HT1080 (cell line): ENCODE measurements at places on chromosomes 5 and 9. TPM values are rescaled to one million over a fixed set of nuclear protein-coding genes. Genes with fewer than 3 reads are reported as not detected.

Gene DBH
- total RNA-seq, result not detected in 2 replicates

DNA sequence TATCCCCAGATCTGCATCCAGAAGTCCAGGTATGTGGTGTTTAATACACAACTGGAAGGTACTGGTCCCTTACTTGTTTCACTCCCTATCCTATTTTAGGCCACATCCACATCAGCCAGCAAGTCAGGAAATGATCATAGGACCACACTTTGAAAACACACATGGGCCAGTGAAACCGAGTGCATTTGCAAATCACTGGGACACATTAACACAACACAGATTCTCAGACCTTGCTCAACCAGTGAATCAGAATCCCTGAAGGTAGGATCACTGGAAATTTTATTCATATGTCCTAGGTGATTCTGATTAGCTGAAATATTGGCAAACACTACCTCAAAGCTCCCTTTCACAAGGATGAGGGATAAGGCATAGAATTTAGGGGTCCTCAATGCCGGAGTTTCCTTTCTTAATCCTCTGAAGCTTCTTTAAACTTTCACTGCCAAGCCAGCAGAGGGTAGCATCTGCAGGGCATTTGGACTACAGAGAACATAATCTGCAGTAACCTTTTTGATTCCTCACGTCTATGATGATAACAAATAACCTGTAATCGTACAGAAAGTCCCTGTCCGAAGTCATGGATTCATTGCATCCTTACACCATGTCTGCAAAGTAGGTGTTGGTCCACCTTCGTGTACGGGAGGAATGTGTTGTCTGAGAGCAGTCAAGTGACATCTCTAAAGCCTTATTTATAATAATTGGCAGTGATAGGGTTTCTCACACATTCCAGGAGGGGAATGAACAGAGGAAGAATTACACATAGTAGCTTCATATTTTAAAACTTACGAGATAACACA, 11.0 kb upstream of the ABLIM3 start:
- peak; percentile 35 for DNase-seq

DNA sequence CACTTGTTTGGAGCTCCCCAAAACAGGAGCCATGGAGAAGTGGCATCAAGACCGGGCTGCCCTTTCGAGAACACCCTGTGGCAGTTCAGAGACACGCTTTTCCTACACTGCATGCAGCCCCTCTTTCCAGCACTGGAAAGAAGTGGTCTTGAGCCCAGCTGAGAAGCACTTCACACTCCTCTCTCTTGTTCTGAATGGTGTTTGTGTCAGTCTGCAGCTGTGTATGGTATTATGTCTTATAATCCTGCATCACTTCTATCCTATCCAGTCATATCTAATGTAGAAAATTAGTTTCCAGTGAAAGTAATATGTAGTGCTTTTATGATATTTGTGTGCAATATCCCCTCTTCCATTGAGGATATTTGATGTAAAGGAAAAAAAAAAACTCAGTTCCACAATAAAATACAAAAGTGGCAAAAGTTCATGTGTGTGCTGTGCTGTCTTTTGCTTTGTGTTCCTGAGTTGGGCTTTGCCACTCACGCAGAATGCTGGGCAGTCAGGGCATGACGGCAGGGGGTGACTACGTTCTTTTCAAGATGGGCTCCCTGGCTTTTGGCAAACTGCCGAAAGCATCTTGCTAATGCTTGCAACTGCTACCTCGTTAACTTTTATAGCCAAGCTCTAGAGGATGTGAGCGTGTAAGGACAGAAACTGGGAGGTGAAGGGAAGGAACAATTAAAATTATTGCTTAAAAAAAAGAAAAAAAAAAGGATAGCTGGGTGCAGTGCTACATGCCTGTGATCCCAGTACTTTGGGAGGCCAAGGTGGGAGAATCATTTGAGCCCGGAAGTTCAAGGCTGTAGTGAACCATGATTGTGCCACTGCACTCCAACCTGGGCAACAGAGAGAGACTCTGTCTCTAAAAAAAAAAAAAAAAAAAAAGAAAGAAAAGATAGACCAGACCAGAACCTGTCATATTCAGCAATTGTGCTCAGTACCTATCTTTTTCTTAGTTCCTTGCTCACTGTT, 102.2 kb downstream of the MAP1B start:
- DNase-seq, result no peak

Gene IFNK
- not detected in 2 replicates for total RNA-seq

GRCh38 chr9:110464321-110464720, 115.2 kb downstream of the SVEP1 start:
- peak; percentile 12 for DNase-seq

DNA sequence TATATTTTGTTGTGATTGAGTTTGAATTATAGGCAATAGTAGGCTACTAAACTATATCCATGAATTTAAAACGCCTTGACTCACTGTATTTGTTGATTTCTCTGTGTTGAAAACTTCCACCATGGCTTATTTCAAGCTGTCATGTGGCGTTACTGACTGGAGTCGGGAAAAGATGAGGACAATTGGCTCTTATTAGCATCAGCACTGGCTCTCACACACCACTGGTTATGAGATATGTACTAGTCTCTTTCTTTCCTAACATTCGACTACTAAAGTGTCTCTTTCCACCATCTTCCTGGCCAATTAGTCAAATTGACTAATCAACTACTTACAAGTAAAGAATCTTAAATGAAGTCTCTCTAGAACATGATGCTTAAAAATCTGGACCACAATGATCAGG, 9.1 kb upstream of the DAB2 start:
- DNase-seq, result no peak

DNA sequence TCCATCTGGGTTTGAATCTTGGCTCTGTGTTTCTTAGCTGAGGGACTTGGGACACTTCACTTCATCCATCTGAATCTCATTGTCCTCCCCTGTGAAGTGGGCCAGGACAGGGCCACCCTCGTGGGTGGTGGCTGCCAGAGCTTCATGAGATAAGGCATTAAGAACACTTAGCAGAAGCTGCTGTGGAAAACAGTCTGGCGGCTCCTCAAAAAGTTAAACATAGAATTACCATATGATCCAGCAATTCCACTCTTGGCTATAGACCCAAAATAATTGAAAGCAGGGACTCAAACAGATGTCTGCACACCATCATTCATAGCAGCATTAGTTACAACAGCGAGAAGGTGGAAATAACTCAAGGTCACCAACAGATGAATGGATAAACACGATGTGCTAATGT, 42.4 kb upstream of the GGTA1 start:
- DNase-seq, result no peak

DNA sequence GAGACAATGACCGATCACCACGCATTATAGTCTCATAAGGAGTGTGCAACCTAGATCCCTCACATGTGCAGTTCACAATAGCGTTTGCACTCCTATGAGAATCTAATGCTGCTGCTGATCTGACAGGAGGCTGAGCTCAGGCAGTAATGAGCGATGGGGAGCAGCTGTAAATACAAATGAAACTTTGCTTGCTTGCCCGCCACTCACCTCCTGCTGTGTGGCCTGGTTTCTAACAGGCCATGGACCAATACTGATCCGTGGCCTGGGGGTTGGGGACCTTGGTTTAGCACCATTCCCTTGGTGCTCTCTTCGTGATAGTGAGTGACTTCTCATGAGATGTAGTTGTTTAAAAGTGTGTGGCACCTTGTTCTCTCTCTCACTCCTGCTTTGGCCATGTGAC, 50.2 kb downstream of the PRLR start:
- no peak for DNase-seq

DNA sequence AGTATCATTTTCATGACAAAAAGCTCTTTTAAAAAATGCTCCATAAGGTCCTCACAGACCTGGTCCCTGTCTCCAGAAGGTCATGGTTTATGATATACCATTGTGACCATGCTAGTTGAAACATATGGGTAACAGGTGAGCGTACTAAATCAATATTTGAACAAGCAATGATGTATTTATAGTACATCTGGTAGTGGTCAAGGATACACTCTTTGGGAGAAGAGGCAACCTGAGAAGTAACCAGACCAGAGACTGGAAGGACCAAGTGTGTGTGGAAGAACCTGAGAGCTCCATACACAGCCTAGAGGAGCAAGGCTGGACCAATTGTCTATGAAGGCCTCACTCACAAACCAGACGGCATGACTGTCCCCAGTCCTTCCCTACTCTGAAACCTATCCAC, 55.1 kb downstream of the LHFPL2 start:
- DNase-seq, result no peak

Gene OR1Q1
- not detected in 2 replicates for total RNA-seq

DNA sequence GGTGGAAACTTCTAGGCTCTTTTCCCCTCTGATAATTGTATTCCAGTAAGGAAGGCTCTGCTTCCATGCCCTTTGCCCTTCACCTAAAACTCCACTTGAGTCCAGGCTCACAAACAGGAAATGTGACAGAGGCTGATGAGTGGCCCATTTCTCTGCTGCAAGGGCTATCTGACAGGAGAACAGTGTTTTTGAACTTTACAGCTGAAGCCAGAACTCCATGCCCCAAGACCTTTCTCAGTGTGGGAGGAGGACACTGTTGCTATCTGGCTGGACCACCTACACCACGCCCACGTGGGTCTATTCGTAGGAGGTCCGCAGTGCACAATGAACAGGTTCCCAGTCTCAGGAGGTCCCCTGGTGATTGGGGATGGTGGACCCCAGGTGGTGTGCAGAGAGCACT, 13.6 kb downstream of the GGTA1 start:
- DNase-seq, result no peak

Gene SLC1A1
- total RNA-seq, result 0.10 and 0.13 TPM in 2 replicates

DNA sequence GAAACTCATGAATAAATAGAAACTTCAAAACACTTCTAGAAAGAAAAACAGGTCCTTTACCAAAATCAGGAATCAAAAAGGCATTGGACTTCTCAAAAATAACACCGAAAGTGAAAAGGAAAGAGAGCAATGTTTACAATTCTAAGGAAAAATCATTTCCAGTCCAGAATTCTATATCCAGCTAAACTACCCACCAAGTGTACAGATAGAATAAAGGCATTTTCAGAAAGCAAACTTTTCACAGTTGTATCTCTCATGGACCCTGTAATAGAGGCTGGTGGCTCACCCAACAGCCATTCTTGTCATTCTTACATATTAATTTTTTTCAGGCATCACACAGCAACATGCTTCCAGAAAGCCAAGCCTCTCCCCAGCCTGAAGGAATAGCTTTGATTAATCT, 63.7 kb downstream of the FOXD1 start:
- DNase-seq, result no peak

Gene CNTFR
- not detected in 2 replicates for total RNA-seq

Gene FABP6
- 0.70 and 1.1 TPM in 2 replicates for total RNA-seq
